ENCODE measurements at places on chromosomes 7 and 10.

- peak; percentile 7 for DNase-seq
Observed at GRCh38 chr7:147432079-147432478, 1158.5 kb upstream of the C7orf33 start.

- no peak for DNase-seq
Observed at GRCh38 chr10:130352291-130352645, 216.1 kb downstream of the GLRX3 start.

- no peak for DNase-seq
Observed at GRCh38 chr10:114663626-114664025, 5.6 kb upstream of the ABLIM1 start.

DNA sequence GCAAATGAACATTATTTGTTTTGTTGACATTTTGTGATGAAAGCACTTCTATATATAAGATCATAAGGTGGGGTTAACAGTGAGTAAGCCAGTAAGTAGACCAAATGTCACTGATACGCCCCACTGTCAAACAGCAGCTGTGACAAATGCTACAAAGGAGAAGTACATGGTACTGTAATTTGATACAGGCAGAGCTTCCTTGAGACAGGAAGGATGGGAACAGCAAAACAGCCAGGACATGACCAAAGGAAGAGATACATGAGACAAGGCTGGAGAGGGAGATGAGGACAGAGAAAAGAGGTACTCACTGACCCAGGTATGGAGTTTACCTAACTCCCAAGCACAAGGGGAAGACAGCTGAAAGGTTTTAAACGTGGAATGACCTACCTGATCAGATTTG lies 127.0 kb downstream of the SRPK2 start:
- peak; percentile 54 for DNase-seq

- DNase-seq: no peak
Observed at GRCh38 chr10:16770670-16771069, 46.6 kb downstream of the RSU1 start.

GRCh38 chr7:119967221-119967620 lies 305.8 kb upstream of the KCND2 start:
- DNase-seq: no peak

GRCh38 chr10:89301721-89302445 lies at the start of gene IFIT2:
TSS of gene IFIT2 (plus strand) at chr10:89302046. CDS start at chr10:89302124, 78 bp downstream.
- DNase-seq: peak; percentile 79

- no peak for DNase-seq
Observed at GRCh38 chr10:103147645-103148044, 45.4 kb downstream of the NT5C2 start.

All from EH (cell line).